ENCODE measurements at places on chromosomes 3 and 15. TPM values are rescaled to one million over a fixed set of nuclear protein-coding genes. Genes with fewer than 3 reads are reported as not detected.

DNA sequence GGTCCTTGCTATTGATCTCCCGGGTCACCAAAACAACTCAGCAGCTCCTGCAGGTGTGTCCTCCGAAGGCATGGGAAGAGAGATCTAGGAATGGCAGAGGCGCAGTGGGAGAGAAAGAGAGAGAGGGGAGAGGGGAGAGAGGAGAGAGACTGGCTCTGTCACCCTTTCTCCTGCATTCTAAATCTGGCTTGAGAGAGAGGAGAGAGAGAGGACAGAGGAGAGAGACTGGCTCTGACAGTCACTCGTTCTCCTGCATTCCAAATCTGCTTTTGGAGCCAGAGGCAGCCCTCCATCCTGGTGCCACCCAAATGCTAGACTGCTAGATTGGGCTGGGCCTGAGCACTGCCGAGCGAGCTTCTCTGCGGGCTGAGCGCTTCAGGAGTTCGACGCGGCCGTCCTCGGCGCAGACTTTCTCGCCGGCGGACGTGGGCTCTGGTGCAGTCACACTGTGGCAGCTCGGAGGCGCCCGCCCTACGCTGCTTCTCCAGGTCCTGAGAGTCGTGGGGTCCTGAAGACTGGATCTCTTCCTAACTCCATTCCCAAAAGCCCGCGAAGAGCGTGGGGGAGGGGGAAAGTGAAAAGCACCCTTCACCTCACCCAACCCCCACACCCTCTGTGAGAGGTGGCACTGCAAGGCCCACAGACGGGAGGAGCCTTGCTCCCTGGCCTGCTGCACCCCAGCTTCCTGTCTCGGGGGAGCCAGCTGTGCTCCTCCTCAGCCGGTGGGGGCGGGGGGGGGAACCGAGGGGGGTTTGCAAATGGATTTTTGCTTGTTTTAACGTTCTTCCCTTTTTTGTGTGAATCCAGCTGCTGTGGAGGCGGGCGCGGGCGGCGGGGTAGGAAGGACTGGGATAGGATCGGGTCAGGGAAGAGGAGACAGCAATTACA is 222.3 kb downstream of the MEIS2 start:
- no peak for DNase-seq

DNA sequence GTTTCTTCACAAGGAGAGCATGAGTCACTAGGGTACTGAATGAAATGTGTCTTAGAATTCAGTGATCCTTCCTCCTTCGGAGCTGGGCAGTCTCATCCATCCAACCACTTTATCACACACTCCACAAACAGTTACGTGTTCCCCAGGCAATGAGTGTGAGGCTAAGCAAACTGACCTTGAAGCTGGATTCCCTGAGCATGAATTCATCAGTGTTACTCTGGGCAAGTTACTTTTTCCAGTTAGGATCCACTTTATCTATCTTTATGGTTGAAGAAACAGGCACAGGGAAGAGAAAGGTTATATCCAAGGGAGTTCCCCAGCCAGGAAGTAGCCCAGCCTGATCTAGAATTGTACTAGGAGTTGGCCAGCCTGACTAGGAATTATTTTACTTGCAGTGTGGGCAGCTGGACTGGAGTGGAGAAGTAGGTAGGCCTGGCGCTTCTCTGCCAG is 17.1 kb upstream of the GCNT3 start:
- DNase-seq: no peak

DNA sequence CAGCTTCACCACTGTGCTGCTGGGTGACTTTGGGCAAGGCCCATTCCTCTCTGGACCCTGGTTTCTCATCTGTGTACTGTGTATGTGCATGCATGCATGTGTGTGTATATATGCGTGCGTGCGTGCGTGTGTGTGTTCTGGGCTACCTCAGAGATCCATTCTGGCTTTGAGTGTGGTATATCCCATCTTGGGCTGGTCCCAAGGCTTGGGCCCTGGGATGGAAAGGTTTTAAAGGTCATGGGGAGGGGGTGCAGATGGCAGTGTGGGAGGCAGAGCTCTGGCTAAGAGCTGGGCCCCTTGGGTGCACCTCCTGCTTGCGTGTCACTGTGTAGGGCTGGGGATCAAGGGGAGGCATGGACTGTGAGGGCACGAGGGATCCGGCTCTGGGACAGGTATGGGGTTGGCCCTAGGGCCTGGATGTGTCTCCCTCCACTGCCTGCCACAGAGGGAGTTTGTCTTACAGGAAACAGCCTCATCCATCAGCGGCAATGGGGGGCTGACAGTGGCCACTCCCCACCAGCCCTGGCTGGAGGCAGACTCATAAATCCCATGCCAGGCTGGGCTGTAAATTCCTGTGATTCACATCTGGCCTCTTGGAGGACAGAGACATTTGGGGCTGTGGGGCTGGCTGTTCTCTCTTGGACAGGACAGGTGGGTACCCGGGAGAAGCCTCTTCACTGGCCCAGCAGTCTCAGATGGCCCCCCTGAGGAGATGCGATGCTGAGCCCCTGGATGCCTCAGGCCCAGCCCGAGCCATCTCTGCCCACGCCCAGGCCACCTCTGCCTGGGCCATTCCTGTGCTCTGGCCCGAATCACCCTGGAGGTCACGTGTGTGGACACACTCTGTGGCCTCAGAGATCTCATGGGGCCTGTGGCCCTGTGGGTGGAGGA is 21.4 kb upstream of the CSPG4 start:
- DNase-seq: no peak

NEK10 gene
- 5.2 TPM for polyA plus RNA-seq

GRCh38 chr15:60591496-60592370 is 112.8 kb upstream of the ICE2 start:
- DNase-seq: peak; percentile 55

DNA sequence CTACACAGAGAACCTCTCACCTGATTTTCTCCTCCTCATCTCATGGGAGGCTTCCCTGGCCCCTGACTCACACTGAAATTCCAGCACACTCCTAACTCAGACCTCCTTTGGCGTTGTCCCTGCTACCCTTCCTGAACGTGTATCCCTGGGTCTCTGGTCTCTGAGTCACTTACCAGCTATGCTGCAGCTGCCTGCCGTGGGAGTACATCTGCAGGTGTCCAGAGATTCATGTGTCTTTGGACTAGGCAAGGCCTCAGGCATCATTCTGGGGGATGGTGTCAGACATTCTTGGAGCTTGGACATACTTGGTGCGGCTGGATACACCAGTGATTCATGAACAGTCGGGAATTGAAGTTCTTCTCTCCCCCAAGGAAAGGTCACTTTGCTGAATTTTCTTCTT is 148.8 kb upstream of the TRIM42 start:
- no peak for DNase-seq

Data from right lung (tissue), 10 donors.